ENCODE measurements at places on chromosomes 1 and 21.

- no peak for DNase-seq
These were observed 210.3 kb upstream of the CACYBP start for GRCh38 chr1:174789399-174789798.

DNA sequence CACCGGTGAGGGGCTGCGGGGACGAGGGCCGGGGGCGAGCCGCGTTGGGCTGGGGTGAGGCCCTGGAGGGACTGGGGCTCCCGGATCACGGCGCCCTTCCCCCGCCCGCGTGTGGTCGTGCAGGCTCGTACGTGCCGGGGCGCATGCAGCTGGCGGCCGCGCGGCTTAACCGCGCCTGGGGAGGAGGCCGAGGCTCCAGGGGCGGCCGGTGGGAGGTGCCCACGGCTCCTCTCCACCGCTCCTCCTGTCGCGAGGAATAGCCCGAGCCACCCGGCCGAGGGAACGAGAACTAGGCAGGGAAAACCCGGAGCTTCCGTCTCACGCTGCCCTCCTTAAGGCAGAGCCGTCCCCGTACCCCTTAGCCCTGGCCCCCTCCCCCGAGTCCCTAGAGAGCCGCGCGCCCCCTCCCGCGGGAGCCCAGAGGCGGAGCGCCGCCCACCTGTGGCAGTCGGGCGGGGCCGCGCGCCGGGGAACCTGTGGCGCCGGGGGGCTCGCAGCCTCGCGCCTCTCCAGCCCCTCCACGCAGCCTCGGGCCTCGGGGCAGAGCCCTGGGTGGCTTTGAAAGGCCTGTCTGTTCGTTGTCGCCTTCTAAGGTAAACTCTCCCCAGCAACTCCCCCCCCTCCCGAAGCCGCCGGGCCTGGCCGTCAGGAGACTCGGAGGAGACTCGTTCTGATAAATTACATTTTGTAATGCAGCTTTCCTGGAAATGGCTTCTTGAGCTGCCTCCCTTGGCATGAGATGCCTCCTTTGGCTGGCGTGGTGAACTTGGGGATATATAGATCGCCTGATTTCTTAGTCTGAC, 746 bp downstream of the AK4 start:
- peak; percentile 15 for DNase-seq

DNA sequence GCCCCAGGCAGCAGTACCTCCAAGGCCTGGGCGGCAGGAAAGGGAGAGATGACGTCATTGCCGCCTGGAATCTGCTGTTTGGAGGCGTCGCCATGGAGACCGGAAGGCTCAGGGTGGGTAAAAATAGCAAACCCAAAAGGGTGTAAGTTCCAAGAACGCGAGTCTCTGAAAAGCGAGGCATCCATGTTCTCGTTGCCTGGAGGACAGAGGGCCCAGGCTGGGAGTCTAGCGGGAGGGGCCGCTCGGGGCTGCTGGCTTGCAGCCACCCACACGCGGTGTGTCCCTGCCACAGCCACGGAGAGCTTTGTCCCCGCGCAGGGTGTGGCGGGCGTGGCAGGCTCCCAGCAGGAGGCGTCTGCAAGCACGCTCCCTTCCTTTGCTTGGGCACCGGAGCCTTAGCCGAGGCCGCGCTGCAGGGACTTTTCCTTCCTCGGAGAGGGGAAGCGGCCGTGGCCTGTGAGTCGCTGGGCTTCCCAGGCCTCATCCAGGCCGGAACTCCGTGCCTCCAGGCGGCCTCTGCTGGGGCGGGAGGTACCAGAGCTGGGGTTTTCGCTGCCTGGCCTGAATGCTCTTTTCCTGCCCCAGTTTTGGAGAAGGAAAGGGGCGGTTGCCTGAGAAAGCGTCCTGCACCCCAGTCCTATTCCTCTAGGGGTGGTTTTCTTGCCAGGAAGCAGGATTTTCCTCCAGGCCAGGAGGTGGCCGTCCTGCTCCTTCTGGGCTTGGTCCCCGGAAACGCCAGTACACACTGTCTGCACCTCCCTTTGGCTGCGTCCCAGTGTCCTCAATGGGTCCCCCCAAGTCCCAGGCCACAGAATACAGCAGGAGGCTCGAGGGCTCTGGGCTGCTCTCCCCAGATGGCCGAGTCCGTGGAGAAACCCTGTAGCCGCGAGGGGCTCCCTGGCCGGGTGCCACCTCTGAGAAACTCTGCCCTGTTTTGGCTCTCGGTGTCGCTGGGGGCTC, 15.3 kb upstream of the SKI start:
- DNase-seq = peak; percentile 82

- no peak for DNase-seq
These were observed 95.6 kb upstream of the C8B start for GRCh38 chr1:57061369-57061768.

DNA sequence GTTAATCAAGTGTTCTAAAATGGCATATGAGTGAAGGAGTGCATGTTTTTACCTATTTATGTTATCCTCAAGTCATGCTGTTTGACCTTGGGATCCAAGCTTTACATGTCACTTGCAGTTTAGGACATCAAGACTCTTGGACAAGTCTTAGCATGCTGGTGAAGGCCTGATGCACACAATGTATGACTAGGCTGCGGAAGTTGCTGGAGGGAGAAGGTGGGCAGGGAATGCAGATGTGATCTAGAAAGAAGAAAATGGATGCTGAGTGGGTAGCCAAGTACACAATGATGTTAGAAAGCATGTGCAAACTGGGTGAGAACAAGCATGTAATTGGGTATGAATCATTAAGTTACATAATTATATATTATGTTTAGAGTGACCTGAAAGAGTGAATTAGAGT, 301.8 kb downstream of the BRINP2 start:
- no peak for DNase-seq

GRCh38 chr1:64850846-64851245, 106.0 kb downstream of the RAVER2 start:
- DNase-seq = no peak

DNA sequence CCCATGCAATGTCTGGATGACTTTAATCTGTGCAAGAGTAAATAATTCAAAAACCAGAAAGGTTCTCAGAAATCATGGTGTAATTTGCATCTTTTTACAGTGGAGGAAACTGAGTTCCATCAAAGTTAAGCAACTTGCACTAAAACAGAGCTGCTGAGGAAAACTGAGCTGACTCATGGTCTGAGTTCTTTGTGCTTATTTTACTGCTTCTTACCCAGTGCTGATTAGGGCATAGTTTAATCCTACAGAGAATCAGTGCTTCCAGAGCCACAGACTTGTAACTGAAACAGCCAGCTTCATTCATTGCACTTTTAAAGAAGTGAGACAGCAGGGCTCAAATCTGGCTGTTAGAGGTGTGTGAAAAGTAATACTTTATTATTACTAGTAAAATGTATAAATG, 10.9 kb upstream of the RWDD3 start:
- no peak for DNase-seq

DNA sequence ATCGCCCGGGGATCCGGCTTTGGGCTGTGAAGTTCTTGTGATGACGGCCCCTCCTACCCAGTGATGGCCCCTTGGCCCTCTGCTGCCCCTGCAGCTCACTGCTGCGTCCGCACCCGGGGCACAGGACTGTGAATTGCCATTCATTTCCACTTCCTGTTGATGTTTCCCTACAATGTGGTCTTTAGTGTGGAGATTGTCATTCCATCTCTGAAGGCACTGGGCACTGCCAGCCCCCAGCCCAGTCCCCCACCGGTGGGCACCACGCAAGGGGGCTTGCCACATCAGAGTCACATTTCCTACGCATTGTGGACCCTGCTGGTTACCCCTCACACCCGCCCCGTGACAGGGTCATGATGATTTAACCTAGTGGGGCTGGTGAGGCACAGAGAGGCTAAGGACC, 2.5 kb upstream of the MX2 start:
- DNase-seq = no peak

DNA sequence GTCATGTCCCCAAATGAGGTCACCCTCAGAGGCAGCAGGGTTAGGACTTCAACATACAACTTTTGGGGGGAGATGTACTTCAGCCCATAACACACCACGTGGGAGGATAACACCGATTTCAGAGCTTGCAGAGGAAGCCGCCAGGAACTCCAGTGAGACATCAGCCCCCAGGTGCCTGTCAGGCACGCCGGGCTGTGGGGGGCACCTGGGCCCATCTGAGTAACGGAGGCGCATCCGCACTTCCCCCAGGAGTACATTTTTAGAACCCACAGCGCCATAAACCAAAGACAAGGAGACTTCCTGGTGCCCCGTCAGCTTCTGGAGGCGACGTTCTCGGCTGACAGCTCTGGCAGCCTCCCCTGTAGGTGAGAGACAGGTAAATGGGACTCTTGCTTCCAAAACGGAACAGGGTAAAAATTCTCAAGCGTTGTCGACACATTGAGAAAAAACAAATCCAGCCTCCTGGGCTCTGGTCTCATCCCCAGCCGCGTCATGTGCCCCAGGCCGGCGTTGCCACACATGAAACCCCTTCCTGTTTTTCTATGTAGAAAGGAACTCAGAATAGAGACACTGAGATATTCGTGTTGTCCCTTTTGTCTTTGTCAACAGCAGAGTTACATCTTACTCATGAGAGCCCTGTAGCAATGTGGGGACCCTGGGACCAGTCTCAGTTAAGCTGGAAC, 93.3 kb downstream of the PDE9A start:
- peak; percentile 56 for DNase-seq

GRCh38 chr1:27603681-27604578, at the start of gene AHDC1:
Gene AHDC1, minus strand, starts transcription at chr1:27604144. Its CDS starts 52,029 bp downstream, at chr1:27552115.
- DNase-seq = peak; percentile 89

GRCh38 chr1:31718327-31718897, 14.6 kb upstream of the COL16A1 start:
- DNase-seq = no peak

- DNase-seq = no peak
These were observed 141.7 kb upstream of the IRF2BP2 start for GRCh38 chr1:234751678-234752077.

- DNase-seq = peak; percentile 14
These were observed 13.0 kb upstream of the CNIH4 start for GRCh38 chr1:224343679-224344078.

DNA sequence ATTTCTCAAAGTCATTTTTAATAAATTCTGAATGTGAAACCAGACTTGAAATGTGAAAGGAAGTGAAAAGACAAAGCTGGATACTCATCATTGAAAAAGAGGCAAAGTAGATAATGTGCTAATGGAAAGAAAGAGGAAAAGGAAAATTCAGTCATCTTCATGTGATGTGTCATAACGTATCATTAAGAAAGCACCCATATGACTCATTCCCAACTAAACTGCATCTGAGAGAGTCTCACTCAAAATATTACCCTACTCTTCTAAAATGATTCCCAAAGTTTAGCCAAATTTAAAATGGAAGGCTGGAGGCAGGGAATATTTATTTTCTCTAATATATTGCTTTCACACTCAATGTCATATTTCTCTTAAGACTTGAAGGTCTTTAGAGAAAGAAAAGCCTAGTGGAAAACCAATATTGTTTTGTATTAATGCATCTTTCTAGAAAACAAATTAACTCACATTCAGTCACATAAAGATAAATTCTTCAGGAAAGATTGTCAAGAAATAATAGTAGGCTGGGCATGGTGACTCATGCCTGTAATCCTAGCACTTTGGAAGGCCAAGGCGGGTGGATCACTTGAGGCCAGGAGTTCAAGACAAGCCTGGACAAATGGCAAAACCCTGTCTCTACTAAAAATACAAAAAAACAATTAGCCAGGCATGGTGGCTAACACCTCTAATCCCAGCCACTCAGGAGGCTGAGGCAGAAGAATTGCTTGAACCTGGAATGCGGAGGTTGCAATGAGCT, 129.9 kb downstream of the SLC30A10 start:
- DNase-seq = no peak

GRCh38 chr1:157993918-157994605, 617 bp downstream of the KIRREL1 start:
- DNase-seq = no peak

GRCh38 chr1:29289493-29289892, 53.2 kb downstream of the PTPRU start:
- no peak for DNase-seq

- peak; percentile 87 for DNase-seq
These were observed at the start of gene ATAD3B for GRCh38 chr1:1471389-1472052. Gene ATAD3B, plus strand, starts transcription at chr1:1471765. Its CDS starts 120 bp downstream, at chr1:1471885.

DNA sequence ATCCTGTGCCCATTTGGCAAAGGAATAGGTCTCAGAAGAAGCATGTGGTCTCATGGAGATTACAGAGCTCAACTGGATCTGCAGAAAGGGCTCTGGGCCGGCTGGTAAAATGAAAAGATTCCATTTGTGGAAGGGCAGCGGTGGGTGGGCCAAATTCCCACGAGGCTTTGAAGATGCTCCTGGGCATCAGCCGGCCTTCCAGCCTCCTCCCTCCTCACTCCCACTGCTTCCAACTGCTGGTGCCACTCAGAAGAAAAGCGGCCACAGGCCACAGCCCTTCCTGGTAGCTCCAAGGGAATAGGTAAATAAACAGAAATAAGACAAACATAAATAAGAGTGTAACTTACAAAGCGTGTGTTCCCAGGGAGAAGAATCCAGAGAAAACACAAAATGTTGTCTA, 136.3 kb upstream of the SLC44A3 start:
- no peak for DNase-seq

GRCh38 chr1:212355230-212355969, 59.3 kb downstream of the PACC1 start:
- DNase-seq = no peak

- no peak for DNase-seq
These were observed 228.4 kb upstream of the NRIP1 start for GRCh38 chr21:15293240-15293639.

DNA sequence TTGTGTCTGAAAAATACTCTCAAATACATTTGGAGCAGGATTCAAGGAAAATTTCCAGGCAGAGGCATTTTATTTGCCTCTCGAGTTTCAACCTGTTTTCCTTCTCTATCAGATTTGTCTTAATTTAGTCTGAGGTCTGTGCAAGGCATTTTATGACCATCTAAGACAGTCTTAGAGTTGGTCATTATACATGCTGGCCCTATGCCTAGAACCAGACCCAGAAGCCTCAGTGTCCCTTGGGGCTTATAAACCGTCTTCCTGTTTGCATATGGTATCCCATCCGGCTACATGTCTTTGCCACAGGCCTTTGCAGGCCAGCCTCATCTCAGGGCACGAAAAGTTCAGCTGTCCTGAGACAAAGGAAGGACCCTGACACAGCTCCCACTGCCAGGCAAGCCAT, 346.1 kb downstream of the SIPA1L2 start:
- no peak for DNase-seq
